ENCODE measurements at places on chromosomes 12 and 14. TPM values are rescaled to one million over a fixed set of nuclear protein-coding genes. Genes with fewer than 3 reads are reported as not detected.

DNA sequence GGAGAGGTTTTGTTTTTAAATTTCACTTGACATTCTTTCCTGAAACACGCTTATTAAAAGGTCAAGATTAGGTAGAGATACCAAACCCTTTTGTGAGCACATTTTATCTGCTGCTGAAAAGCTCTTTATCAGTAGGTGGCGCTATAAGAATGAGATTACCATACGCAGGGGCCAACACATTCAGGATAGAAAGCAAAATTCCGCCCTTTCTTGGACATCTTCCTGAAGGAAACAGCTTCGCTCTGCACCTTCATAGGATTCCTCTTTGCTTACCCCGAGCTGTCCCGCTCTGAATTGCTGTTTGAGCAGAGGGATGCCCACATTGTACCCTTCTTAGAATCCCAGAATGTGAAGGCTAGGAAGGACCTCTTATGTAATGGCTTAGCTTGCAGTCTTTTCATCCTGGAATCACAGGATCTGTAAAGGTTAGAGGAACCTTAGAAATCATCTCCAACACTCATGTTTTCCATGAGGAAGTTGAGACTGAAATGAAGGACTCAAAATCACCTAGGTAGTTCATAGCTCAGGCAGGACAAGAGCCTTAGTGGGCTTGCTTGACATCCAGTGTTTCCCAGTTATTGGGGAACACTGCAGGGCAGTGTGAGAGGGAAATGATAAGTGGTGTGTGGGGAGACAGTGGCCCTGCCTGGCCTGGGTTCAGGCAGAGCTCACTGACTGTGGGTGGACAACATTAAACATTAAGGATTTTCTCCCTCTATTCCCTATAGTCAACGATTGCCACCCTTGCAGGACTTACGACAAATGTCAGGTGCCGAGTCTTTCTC is 38.7 kb upstream of the CRY1 start:
- DNase-seq: peak; percentile 87

DNA sequence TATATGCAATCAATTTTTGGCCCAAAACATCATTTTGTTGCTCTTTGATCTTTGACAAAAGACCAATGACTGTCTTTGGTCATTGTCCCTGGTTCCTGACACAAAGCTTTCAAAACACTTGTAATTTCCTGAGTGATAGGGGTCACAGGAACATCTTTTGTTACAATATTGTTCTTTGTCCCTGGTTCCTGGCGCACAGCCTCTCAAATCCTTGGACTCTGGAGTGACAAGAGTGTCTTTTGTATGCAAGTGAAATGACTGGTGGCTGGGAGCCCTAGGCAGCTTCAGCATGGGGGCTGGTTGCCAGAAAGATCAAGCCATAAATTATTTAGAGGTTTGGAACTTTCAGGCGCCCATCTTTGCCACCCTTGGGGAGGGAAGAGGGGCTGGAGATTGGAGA is 53.9 kb downstream of the DNAH10 start:
- no peak for DNase-seq

- peak; percentile 56 for DNase-seq
Observed at GRCh38 chr12:104608998-104609397, 152.2 kb downstream of the CHST11 start.

DNA sequence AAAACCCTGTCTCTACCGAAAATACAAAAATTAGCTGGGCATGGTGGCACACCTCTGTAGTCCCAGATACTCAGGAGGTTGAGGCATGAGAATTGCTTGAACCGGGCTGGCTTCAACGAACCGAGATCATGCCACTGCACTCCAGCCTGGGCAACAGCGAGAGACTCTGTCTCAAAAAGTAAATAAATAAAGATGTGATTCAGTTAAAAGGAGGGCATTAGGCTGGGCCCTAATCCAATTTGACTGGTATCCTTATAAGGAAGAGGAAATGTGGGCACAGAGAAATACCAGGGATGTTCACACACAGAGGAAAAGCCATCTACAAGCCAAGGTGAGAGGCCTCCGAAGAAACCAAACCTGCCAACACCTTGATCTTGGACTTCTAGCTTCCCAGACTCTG is 10.1 kb upstream of the DCAF4 start:
- DNase-seq: no peak

Gene CDKN1B
- total RNA-seq: 94.8 TPM

Gene ACSS3
- total RNA-seq: 11.1 TPM

Gene PIWIL1
- not detected for total RNA-seq

Measured in tongue (tissue), 3 donors.